ENCODE measurements at places on chromosomes 5 and 9.

GRCh38 chr5:137275083-137275482 lies 224.0 kb downstream of the SPOCK1 start:
- DNase-seq = no peak

GRCh38 chr9:123658792-123659191 lies 271.1 kb downstream of the DENND1A start:
- DNase-seq = no peak

DNA sequence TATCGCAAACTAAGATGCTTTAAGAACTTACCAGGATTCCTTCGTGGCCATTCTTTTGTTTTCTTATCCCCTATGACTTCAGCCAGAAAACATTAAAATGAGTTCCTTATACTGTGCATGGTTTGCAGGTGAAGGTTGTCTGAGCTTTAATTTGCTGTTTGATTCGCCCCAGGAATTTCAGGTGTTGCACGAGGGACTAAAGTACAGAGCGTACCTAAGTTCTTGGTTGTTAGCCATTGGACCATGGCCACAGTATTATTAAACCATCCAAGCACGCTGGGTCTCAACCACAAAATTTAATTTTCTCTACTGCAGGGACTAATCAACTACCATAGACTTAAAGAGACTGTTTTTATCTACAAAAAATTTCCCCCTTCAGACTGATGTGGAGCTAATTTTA lies 208.4 kb upstream of the MPDZ start:
- DNase-seq = no peak

DNA sequence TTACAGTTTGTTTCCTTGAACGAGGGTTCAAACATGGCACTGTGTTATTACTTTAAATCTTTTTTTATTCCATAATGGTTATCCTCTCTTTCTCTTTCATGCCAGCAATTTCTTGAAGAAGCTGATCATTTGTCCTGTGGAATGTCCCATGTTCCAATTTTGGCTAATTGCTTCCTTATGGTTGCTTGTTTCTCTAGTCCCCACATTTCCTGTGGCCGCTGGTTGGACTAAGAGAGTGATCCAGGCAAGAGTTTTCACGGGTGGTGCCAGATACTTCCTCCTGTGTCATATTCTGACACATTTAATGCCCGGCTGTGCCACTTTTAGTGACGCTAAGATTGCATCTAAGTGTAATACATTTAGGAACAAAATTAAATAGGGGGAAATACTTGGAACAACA lies 83.8 kb upstream of the FAM169A start:
- no peak for DNase-seq

DNA sequence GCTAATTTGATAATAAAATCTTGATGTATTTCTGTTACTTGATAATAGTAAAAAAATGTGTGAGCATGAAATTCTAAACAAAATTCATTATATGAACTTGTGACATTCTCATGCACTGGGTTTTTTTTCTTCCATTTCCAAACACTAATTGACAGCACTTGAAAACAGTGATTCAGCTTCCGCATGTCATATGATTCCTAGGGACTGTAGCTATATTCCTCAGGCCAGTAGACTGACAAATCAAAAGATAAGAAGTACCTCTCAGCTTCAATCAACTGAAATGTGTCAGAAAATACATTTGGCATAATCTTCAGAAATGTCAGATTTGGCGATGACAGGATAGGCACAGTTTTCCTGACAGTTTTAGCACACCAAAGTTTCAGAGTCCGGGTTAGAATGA lies 52.5 kb downstream of the EFNA5 start:
- no peak for DNase-seq

DNA sequence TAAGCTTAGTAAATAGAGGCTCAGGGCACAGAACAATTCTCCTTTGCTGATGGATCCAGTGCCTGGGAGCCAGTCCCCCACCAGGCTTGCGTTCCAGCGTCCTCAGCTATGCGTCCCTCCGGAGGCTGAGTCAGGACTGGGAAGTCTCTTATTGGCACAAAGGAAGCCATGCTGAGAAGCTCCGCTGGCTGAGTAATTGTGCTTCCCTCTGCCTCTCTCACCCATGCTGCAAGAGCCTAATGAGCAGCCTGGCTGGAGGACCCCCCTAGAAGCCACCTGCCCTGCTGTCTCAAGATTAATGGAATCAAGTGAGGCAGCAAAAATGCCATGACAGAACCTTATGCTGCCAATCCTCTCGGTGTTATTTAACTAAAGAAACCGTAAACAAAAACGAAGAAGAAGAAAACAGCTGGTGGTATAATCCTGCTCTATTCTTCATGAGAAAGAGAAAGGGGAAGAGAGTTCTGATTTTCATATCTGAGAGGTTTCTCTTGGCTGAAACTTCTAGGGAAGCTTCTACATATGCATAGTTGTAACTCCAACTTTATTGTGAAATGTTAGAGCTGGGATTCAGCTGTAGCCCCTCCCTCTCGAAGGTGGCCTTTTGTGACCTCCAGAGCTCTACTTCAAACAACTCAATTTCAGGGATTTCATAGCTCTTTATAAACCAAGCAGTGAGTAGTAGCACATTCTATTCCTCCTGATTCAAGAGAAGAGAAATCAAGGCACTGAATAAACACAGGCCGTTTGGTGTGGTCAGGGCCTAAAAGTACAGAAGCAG lies 185.4 kb upstream of the SEMA6A start:
- DNase-seq = no peak

DNA sequence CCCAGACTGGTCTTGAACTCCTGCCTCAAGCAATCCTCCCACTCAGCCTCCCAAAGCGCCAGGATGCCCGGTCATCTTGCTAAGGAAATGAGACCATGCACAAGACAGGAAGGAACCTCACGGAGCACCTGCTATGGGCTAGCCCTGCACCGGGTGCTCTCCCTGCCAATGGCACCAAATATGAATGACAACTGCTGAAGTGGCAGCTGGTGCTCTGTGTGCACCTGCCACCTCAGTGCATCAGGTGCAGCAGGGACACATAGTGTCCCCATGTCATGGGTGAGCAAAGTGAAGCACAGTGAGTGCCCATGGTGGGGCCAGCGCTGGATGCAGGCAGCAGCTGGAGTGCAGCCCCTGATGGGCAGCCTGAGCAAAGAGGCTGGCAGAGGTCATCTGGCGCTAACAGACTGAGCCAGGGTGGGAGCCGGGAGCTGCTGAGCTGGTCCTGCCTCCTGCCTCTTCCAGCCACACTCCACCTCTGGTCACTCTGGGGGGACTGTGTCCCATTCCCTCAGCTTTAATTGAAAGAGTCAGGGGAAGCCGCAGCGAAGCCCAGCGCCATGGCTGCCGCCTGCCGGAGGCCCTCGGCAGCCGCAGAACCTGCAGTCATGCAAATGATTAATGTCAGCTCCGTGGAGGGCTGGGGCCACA lies 46.4 kb downstream of the BARX1 start:
- no peak for DNase-seq

GRCh38 chr9:114373960-114374730 lies 13.6 kb downstream of the AKNA start:
- no peak for DNase-seq

- no peak for DNase-seq
These were observed 89.5 kb downstream of the ESM1 start for GRCh38 chr5:54895816-54896341.

GRCh38 chr9:27278374-27278773 lies 18.6 kb downstream of the EQTN start:
- no peak for DNase-seq

DNA sequence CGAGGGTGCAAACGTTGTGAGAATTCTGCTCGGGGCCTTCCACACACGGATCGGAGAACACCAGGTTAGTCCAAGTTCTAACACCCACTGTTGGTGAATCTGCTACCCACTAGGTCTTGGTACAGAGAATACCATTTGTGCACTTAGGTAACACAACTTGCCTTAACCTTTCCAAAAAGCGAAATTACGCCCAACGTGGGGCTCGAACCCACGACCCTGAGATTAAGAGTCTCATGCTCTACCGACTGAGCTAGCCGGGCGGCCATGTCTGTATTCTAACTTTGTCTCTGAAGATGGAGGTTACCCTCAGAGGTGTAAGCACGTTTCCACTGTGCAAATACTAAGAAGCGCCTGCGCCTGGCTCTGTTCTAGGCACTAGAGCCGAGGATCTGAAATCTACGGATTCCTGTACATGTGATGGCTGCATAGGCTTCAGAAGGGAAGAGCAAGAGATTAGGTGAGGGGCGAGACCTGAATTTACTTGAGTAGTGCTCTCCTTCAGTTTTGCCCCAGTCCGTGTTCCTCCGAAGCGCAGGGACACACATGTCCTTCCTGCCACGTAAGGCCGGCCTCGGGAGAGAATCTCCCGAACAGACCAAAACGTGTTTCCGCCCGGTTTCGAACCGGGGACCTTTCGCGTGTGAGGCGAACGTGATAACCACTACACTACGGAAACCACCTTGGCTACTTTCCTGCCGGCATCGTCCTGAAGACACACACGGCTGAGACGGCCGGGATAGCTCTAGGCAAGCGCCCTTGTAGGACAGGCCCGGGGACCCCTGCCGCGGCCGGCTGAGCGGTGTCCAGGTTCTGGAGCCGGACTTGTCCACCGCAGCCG lies 1.1 kb upstream of the TRIM41 start:
- DNase-seq = peak; percentile 94

DNA sequence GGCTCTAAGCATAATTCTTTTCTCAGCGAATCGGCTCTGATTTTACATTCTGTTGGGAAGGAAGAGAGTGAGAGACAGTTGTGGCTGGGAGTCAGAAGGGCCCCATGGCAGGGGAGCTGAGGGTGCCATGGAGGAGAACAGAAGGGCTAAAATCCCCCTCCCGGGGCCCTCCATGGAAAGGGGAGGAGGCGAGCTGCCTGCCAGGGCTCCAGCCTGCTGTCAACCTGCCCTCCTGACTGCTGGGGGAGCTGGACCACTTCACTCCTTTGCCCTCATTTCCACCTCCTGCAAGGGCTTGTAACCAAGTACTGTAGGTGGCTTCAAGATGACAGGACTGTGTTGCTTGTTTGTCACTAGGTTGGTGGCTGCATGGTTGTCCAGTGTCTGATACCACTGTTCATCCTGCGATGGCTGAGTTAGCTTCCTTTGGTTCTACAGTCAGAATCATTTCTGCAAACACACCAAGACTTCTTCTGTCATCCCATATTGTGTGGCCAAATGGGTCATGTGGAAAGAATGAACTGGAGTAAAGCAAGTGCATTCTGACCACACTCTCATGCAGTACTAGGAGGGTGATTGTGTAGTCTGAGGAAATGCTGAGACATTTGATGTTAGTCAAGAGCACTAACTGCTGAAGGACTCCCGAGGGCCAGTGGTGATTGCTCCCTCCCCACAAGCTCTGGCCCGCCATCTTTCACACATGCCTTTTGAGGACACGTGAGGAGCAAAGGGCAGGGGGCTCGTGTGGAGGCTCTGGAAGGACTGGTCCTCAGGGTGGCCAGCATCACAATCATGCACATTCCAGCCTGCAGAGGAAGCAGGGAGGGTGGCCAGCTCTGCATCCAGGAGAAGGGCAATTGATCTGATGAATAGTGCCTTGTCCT lies 307.2 kb downstream of the GADD45G start:
- DNase-seq = no peak

DNA sequence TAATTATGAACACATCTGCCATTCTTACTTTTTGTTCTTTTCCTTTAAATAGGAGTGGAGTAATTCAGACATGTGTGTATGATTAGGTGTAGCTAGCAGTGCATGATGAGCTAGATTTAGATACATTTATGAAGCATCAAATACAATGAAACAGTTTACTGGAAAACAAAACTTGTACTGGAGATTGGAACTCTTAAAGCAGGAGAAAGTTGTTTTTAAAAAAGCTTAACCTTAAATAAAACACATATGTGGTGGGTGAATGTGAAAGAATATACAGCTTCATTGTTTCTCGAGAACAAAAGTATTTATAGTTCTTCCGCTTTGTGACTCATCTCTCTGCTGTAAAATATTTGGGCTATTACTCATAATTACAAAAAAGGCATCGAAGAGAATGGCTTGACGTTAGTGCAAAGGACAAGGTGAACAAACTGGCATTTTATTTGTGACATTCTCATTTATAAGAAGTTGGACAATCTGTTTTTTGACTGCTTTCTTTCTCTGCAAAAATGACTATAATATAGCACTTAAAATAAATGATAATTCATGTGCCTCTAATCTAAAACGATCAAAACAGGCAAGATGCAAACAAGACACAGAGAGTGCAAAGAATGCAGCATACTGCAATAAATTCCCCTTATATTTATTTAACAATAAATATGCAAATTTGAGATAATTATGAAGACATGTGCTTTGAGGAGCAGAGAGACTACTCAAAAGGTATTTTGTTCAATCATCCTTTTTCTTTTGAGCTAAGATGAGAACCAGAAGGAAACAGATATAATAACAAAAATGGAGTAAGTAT lies 478.8 kb downstream of the CETN3 start:
- no peak for DNase-seq

DNA sequence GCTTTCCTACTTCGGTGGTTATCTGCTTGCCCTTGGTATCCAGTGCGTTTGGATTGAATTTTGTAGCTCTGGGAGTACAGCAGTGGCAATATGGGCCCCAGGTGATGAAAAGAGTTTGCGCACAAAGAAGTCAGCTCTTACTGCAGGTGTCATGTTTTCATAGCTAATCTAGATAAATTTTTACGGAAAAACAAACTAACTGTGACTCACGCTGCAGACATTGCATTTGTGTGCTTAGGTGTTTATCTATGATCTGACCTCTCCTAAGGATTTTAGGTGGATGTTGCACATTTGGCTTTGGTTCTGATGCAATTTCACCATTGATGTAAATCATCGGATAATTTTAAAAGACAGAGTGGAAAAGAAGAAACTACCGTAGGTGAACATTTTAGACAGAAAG lies 92.1 kb downstream of the VCAN start:
- no peak for DNase-seq

- DNase-seq = no peak
These were observed 125.3 kb upstream of the IRX4 start for GRCh38 chr5:2007878-2008501.

GRCh38 chr9:8627976-8628679 lies 828.5 kb upstream of the DMAC1 start:
- no peak for DNase-seq

DNA sequence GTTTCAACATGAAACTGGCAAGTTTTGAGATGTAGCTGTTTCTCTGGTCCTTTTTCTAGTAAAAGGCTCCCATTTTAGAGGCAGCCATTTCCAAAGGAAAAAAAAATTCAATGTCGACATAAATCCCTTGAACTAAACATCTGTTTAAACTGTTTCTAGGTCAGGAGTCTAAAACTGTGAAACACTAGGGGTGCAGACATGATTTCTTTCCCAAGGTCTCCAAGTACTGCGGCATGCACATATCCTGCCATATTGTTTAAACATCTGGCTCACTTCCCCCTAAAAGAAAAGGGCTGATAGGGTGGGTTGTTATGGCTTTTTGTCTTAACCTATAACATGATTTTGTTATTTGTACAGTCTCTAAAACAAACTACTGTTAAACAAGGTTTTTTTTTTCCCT lies 51.1 kb downstream of the NFIB start:
- DNase-seq = no peak

DNA sequence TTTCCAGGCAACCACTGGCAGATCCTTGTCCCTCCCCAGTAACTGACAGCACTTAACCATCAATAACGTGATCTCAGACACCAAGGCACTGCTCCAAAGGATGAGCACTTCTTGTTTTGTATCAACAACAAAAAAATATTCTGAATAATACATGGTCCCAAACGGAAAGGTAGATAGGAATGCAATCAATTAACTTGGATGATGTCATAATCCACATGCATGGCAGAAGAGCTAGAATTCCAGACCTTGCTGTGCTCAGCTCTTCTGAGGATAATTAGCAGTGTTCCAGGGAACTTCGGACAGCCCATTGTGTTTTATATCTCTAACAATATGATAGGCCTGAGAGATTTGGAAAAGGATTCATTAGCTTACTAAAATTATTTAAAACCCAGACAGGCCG lies 288.4 kb upstream of the PCSK5 start:
- DNase-seq = no peak

- DNase-seq = no peak
These were observed 84.5 kb upstream of the CER1 start for GRCh38 chr9:14806941-14807520.

Measured in CD4-positive, alpha-beta T cell treated with Interferon gamma for 1 hour (primary cell).